Stimulated activated CD8-positive, alpha-beta memory T cell treated with anti-CD3 and anti-CD28 coated beads, Interleukin-2, amount 100 ng/mL, for 48 hours (primary cell): ENCODE measurements at places on chromosomes 5 and 9.
A peak's percentile ranks its signal among the peaks of the same experiment; 100 is the strongest.

DNA sequence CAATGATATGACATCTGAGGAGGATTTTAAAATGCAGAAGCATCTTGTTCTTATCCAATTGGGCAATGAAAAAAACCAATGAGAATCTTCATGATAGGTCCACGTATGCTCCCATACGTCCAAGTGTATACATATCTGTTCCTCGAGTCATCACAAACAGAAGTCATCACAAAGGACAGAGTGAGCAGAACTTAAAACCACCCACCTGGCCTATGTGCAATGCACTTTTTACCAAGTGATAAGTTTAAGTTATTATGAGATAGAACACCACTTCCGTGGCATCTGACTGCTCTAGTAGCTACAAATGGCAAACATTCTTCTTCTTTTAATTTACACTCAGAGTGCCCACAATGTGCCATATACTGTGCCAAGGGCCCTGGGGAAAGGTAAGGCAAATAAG, 82.4 kb downstream of the PPP2R2B start:
- no peak for DNase-seq

DNA sequence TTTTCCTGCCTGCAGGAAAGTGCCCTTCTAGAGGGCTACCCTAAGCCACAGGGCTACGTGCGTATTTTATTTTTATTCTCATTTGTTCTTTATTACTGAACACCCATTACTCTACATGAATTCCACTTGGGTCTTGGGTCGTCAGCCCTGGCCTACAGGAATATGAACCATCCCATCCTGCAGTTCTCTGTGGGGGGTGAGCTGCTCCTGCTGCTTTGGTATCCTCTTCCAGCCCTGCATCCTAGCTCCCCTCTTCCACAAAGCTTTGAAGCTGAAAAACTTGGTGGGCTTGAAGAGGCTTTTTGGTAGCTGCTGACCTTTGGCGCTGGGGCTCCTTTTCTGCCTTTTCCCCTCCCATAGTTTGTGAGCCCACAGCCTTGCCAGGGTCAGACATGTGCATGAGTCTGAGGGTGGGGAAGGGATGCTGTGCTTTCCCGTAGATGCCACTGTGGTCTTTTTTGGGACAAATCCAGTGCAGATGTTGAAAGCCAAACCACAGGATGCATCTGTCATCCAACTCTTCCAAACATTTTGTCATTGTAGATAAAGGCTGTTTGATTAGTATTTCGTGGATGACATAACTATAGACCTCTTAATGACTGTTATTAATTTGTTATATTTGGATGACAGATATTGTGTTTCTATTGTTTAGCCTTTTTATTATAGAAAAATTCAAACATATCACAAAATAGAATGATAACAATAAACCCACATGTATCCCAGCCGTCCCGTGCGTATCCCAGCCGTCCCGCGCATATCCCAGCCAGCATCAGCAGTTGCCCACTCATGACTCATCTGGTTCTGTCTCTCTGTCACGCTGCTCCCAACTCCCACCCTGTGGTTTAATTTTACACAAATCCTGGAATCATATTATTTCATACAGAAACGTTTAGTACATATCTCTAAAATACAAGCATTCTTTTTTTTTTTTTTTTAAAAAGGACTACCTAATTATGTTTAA, 43.9 kb downstream of the SLC46A2 start:
- DNase-seq, result no peak

DNA sequence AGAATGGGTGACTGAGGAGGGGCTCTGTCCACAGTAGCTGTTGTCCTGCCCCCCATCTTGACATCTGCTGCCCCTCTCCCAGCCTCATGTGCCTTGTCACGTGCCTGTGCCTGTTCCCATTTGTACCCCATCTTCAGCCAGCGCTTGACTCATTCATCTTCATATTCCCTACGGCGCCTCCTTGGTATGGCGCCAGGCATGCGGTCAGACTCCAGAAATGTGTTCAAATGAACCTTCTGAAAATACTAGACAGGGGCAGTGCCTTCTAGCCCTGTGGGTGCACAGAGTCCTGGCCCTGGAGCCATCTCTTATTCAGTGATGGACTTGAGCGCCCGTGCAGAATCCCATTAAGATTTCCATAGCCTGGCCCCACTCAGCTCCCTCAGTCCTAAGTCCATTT, 46.2 kb downstream of the CFAP77 start:
- DNase-seq, result no peak

DNA sequence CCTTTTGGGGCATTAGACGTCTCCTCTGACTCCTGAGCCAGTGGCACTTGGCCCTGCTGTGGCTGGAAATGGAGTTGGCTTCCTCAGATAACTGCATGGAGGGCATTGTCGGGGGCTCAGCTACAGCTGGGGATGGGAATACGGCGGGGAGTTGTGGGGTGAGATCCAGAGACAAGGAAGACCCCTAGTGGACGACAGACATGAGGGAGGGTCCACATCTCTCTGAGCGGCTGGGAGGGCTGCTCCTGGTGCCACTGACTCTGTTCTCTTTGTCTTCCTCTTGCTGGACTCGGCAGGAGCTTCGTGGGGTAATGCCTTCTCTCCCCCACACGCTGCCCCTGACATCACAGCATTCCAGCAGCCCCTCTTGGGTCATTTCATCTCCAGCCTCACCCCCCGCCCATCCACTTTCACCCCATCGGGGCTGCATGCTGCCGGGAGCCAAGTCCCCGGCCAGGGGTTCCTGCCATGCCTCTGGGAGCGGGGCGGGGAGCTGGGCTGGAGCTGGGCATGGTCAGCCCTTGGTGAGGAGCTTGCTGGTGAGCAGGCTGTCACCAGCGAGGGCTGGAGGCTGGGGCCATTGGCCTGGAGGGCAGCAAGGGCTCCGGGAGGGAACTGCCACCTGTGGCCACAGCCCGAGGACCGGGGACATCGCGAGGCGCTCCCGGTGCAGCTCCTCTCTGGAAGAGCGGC, 172.3 kb downstream of the CACNA1B start:
- no peak for DNase-seq

- DNase-seq, result no peak
Observed at GRCh38 chr9:76605321-76605900, 146.4 kb downstream of the GCNT1 start.

DNA sequence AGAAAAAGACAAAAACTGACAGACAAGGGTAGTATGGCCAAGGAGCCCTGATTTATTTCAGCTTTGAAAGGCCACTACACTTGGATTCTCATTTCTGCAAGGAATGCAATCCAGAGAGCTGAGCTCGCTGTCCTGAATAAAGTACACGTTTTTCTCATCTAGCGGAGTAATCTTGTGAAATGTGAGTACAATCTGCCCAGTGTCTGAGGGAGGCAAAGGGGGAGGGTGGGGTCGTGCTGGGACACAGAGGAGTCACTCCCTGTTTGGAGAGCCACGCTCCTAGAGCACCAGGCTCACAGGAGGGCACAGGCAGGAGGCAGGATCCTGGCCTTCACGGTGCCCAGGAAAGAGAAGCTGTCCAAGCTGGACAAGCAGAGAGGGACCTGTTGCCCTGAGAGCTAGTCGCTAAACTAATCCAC, 51.0 kb upstream of the IFNK start:
- DNase-seq, result no peak

GRCh38 chr5:56829137-56829908, 14.0 kb downstream of the MAP3K1 start:
- peak; percentile 14 for DNase-seq

DNA sequence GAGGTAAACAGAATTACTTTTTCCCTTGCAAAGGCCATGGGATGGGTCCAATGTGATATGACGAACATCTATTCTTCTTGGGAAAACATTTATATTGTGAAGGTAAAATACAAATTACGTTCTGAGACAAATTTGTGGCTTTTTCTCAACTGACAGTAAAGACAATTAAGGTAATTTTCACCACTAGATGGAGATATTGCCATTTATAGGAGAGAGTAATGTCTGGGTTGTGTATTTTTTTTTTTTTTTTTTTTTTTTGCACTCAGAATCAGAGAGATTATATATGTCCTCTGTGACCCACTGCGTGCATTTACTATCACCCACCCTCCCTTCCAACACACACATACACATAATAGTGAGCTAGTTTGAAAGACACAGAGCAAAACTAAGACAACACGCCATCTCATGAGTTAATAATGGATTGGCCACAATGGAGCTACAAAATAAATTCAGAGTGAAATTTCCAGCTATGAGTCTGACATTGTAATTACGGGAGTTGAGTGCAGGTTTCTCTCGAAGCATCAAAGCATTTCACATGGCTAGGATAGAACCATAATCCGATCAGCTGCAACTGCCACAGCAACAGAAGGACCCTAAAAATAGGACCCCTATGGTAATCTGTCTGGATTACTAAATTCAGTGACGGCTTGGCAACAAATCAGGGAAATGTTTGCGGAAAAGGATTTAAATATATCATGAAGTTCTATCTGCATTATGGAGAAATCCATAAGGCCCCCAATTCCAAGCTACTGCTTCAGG, 49.2 kb downstream of the ANXA1 start:
- DNase-seq, result no peak

GRCh38 chr9:32742296-32742695, 41.0 kb upstream of the TMEM215 start:
- no peak for DNase-seq
